Retina (tissue), 1 donor: ENCODE measurements at places on chromosomes 6 and 20.
A peak's percentile ranks its signal among the peaks of the same experiment; 100 is the strongest.

DNA sequence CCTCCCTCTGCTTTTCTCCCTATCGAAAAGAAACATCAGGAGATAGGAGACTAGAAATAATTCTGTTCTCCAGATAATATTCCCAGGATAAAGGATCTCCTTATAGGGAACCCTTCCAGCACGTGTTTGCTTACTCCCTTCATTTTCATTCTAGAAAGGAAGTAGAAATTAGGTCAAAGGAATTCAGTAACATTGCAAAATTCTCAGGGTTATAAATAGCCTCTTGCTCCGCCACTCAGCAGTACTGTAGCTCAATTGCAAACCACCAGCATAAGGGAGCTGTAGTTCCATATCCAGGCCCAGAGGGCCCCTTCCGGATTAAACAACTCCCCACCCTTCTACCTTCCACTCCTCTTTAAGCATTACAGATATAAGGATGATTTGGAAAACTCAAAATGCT, 6.2 kb downstream of the ELMO2 start:
- DNase-seq: no peak

- no peak for DNase-seq
Measured at GRCh38 chr6:100808638-100809275, 72.4 kb downstream of the ASCC3 start.

- peak; percentile 76 for DNase-seq
Measured at GRCh38 chr20:25858495-25859425, 162.1 kb upstream of the ZNF337 start.

GRCh38 chr20:63262836-63263235, 8.6 kb upstream of the NKAIN4 start:
- DNase-seq: no peak

- DNase-seq: peak; percentile 54
Measured at GRCh38 chr6:90074161-90074850, 180.0 kb downstream of the GJA10 start.

DNA sequence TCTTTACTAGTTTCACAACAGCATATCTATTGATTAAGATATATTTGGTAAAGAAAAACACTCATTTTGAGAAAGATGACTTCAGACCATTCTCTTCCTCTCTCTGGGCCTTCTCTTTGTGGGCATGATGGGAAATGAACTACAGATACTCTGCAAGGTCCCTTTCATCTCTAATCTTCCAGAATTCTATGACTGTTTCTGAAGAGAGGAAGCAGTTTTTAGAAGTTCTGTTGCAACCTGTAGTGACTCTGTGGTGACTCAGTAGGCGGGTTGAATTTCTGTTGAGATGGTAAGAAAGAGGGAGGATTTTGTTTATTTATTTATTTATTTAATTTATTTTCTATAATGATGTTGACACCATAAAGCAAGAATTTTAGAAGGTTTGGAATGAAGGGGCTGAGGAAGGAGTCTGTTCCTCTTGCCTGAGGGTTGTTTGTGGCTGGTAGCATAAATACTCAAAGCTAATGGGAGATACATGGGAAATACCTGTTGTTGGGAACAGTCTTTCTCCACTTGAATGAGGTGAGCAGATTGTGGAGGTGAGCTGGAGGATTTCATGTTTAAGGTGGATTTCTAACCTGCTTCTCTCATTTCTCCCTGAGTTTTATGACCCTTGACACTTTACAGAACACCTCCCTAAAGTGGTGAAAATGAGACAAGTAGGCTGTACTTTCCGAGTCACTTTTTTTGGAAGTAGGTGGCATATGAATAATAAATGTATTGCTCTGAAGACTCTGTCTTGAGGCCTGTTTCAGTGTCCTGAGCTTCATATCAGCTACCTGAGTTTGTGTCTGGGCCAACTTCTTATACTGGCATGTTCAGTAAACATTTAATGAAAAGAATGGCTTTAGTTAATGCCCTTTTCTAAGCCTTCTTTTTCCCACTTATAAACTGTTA, 15.0 kb downstream of the ACSS2 start:
- DNase-seq: no peak

DNA sequence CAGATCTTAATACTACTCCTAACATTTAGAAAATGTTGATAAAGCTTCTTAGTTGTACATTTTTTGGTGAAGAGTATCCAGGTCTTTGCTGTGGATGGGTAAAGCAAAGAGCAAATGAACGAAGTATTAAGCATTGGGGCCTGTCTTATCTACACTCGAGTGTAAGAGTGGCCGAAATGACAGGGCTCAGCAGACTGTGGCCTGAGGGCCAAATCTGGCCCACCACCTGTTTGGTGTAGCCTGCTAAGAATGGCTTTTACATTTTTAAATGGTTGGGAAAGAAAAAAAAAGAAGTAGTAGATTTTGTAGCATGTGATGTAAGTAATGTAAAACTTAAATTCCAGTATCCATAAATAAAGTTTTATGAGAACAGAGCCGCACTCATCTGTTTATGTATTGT, 19.4 kb upstream of the MAPK13 start:
- DNase-seq: no peak

GRCh38 chr6:2790588-2791449, 25.6 kb downstream of the WRNIP1 start:
- peak; percentile 59 for DNase-seq

GRCh38 chr6:52065621-52066020, 21.8 kb downstream of the PKHD1 start:
- DNase-seq: no peak

DNA sequence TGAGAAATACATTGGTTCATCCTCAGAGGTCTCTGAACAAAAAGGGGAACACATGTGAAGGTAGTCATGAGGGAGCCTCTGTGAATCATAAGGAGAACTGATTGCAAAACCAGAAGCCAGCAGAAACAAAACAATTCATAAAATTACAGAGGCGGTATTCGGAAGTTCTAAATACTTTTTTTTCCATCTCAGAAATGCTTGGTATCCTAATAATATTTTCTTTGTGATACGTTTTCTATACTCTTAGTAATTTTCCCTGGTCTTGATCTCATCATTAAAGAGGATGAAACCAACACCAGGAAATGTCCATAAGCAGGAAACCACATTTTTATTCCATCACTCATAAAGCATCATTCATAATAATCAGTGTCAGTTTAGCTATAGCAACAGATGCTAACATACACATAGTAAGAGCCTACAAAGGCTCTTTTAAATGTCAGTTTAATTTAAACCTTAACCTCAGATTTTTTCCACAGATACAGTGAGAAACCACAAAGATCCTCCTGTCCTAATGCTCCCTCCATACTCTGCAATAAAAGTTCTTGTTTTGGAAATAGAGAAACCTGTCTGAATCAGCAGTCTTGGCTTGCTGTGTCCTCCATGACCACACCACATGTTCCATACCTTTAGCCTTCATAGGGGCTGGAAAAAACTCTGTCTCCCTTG, 29.2 kb downstream of the SGK1 start:
- DNase-seq: no peak

- no peak for DNase-seq
Measured at GRCh38 chr6:152240436-152240835, 396.7 kb downstream of the SYNE1 start.

DNA sequence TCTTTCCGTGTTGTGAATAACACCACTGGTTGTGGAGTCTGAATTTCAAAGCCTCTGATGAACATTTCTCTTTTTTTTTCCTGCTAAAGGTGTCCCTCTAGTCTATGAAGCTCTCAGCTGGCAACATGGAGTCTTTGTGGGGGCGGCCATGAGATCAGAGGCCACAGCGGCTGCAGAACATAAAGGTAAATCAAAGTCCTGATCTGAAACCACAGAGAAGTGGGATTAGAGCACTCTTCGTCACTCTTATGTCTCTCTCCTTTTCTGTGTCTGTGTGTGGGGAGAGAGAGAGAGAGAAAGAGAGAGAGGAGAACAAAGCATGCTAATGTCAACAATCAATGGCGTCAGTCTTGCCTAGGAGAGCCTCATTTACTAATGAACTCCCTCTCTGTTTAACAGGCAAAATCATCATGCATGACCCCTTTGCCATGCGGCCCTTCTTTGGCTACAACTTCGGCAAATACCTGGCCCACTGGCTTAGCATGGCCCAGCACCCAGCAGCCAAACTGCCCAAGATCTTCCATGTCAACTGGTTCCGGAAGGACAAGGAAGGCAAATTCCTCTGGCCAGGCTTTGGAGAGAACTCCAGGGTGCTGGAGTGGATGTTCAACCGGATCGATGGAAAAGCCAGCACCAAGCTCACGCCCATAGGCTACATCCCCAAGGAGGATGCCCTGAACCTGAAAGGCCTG, 4.2 kb downstream of the PCK1 start:
- DNase-seq: no peak

- DNase-seq: no peak
Measured at GRCh38 chr6:33667776-33668175, 43.7 kb downstream of the UQCC2 start.
